ENCODE measurements at places on chromosomes 7 and 10. TPM values are rescaled to one million over a fixed set of nuclear protein-coding genes. Genes with fewer than 3 reads are reported as not detected.

The ZNF107 gene
- total RNA-seq: 22.6 TPM

The PON1 gene
- not detected for total RNA-seq

The CNPY1 gene
- not detected for total RNA-seq

The LOXL4 gene
- total RNA-seq: not detected

The LIPM gene
- total RNA-seq: not detected

All from T-cell (primary cell).